NB4 (cell line): ENCODE measurements at places on chromosomes 13 and 19.

DNA sequence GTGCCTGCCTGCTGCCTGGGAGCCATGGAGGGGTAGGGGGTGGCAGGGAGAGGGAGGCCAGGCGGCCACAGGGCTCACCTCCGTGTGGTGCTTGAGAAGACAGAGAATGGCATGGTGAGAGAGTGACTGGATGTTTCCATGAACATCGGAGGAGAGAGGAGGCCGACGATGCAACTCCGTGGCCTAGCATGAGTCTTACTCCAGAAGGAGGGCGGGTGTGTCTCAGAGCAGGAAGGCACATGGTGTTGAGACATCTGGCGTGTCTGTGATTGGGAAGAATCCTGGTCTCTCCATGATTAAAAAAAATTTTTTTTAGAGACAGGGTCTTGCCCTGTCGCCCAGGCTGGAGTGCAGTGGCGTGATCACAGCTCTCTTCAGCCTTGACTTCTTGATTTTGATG, 5.1 kb downstream of the IRGC start:
- no peak for DNase-seq

DNA sequence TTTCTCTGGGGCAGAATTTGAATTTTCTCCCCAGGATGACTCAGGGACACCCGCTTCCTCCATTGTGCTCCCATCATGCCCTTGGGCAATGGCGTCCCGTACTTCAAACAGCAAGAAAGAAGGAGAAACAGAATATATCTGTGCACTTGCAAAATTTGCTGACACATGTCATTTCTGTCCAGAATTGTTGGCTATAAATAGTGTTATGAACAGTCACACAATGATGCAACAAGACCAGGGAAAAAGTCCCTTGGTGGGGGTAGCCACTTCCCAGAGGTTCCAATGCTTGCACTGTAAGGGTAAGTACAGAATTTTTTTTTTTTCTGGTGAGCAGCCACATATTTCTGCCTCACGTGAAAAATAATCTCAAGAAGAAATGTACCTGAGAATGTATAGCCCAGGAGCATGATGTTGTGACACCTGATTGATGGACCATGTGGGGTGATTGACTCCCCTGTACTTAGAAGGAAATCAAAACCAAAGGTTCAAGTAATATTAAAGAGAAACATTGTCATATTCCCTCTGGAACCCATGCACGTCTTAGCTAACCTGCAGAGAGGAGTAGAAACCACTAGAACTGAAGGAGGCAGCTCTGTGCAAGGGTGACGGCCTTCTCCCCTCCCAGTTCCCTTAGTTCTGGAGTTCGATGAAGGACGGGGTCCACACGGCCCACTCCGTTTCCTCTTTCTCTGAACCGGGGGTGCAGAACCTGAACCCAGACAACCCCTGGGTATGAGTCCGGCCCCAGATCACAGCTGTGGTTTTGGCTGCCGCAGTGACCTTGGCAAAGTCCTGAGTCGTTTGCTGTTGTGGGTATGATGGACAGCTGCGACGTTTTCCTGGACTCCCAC, 9.3 kb upstream of the LAIR1 start:
- DNase-seq, result peak; percentile 89

DNA sequence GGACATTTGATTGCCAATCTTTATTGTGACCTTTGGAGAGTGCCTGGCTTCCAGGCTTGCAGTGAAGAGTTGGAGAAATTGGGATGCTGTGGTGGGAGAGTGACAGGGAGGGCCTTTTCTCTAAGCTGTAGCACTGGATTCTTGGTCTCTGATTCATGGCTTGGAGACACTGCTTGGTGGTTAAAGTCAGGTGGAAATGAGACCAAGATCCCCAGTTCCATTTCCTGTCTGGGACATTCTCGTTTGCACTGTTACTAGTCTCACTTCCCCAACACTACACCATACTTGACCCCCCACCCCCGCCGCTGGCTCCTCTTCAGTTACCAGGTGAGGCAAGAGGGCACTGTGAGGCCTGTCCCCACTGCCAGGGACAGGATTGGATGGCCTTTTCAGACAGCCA, 2.9 kb downstream of the SUPT5H start:
- peak; percentile 23 for DNase-seq

DNA sequence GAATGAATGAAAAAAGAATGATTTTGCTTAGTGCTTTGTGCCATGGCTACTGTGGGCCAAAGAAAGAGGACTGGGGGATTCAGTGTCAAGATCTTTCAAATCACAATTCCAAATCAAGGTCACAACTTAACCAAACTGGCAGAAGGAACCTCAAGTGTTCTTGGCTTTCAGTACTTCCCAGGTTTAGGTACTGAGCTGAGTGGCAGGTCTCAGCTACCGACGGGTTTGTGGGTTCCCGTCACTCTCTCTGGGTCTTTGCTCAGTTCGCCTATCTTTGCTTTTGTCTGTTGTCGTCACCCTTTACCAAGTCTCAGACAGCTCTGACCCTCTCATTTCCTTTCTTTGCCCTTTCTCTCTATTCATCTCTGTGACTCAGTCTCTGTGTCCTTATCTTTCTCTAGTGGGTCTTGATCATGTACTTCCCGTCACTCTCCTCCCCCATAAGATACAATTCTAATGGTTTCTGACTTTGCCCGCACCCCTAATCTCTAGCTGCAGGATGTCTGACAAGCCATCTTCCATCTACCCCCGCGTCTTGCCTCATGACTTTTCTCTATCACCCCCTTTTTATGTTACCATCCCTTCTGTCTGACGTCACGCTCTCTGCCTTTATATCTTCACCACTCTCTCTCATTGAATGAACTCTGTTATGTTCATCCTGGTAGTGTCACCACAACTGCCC, 33.3 kb upstream of the LRRC4B start:
- DNase-seq, result no peak

GRCh38 chr19:4773047-4773640, 18.4 kb upstream of the FEM1A start:
- no peak for DNase-seq

DNA sequence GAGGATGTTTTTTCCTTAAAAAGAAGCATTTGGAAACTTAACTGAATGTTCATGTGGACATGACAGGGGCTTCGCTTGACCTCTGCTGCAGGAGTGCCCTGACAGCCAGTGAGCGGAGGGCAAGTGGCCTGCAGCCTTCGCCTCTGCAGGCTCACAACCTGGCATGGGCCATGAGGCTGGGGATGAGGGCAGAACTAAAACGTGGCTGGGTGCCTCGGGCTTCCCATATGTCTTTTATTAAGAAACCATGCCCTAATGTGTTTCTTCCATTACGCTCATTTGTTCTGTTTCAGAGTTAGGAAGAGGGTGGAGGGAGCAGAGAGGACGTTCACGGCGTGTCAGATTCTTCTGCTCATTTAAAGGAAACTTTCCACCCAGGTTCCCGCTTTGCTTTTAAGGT, 2.9 kb downstream of the ARHGEF7 start:
- no peak for DNase-seq

DNA sequence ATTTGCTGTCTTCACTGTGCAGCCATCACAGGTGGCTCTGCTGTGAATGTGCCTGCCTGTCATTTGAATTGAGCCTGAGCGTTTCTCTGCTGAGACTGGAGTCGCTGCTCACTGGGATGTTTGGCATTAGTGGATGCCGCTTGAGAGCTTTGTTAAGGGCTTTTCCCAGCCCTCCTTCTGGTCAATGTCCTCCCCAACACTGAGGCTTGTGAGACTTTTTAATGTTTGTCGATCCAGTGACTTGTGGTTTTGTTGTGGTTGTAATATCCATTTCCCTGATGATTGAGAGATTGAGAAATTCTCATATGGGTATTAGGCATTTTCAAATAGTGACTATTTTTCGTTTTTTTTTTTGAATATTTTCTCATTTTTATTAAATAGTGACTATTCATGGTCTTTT, 2.6 kb downstream of the TPRX2 start:
- DNase-seq, result no peak

DNA sequence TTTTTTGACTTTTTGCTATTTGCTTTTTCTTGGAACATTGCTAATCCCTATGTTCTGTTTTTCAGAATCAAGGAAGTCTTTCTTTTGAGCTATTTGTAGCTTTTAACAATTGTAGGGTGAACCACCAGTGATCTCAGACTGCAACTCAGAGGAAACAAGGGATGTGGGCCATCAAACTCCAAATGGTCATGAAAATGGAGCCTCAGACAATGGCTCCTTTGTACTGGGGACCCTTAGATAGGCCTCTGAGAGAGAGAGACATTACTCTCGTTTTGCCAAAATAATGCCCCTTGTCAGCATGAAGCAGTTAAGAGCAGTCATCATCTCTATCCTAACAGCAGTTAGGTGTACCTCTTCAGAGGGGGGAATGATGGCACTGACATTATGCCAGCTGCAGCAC, 56.4 kb upstream of the GJB6 start:
- DNase-seq, result no peak

DNA sequence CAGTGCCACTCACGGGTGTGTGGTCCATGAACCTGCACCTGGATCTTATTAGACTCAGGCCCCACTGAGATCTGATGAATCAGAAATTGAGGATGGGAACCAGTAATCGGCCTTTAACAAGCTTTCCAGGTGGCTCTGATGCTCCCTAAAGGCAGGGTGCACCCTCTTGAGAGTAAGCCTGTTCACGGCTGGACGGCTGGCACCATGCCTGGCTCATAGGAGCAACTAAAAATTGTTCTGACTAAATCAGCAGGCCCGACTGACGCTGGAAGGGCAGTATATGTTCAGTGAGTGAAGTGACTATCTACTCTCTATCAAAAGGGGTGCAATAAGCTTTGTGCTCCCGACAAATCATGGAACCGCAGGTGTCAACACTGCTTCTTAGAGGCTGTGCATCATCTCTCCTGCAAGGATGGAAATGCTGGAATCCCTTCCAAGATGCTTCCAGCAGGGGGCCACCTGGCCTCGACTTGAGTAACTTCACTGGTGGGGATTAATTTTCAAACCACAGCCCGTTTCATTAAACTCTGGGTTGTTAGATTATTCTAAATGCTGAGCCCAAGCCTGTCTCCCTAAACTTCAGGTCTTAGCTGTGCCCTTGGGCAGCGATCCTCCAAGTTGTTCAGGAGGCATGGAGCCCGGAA, 28.4 kb downstream of the TMTC4 start:
- peak; percentile 18 for DNase-seq

- DNase-seq, result peak; percentile 37
Observed at GRCh38 chr19:8071912-8072311, 19.4 kb downstream of the CCL25 start.
